ENCODE measurements at places on chromosomes 12 and 14.

- DNase-seq: peak; percentile 98
These were observed at the start of gene PCNX4 for GRCh38 chr14:60091550-60092525. TSS of gene PCNX4 (plus strand) at chr14:60091923. CDS start at chr14:60107639, 15,716 bp downstream.

DNA sequence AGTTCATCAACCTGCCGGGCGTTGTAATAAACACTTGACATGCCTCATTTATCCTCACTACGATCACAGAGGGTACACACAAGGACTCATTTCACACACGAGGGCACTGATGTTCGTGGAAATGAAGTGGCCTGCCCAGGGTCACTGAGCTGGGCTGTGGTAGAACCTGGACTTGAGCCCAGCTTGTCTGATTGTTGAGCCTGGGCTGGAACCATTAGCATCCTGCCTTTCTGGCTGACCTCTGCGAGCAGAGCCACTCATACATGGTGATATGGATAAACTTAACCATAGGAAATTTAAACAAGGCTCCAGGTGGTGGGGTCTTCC is 16.6 kb upstream of the JDP2 start:
- no peak for DNase-seq

- DNase-seq: no peak
These were observed at the start of gene SCNN1A for GRCh38 chr12:6375269-6376078. TSS of gene SCNN1A (minus strand) at chr12:6375563. CDS start at chr12:6374783, 780 bp downstream.

- no peak for DNase-seq
These were observed 1084.3 kb downstream of the TMEM121 start for GRCh38 chr14:106610691-106611090.

DNA sequence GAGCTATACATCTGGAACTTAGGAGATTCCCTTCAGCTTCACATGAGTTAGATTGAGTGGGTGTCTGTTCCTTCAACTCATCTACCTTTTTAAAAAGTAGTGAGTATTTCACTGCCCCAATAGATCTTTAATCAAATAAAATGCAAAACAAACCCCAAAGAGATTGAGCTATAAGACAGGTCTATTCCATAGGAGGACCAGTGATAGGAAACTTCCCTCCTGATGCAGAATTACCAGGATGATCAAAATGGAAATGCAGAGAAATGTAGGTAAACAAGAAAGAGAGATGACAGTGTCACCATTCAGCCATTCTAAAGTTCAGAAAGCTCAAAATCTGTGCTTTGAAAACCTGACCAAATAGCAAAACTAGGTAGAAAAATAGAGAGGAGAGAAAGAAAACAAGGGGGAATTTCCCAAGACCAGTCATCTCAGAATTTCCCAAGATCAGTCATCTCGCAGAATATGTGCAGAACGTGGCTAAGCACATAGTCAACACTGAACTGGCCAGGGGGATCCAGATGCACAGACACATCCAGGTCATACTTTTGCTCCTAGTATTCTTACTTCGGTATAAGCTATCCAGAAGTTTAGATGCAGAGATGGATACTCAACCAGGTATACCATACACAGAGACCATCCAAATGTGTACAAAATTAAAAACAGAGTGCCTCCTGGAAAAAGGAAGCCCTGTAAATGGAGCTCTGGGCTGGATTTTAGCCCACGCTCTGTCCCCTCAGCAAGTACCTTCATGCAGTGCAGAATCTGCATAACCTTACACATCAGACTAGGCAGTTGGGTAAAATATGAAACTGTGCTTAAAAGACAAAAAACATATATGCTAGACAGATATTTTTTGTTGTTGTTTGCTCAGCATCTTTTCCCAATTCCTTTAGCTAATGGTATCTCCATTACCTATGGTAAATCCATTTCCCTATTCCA is 27.4 kb downstream of the SLC41A2 start:
- no peak for DNase-seq

- no peak for DNase-seq
These were observed 203.6 kb upstream of the SOX5 start for GRCh38 chr12:24153079-24153478.

GRCh38 chr12:16385782-16386646 is 38.6 kb downstream of the MGST1 start:
- DNase-seq: peak; percentile 21

- DNase-seq: no peak
These were observed 79.2 kb downstream of the MDGA2 start for GRCh38 chr14:47596232-47596631.

DNA sequence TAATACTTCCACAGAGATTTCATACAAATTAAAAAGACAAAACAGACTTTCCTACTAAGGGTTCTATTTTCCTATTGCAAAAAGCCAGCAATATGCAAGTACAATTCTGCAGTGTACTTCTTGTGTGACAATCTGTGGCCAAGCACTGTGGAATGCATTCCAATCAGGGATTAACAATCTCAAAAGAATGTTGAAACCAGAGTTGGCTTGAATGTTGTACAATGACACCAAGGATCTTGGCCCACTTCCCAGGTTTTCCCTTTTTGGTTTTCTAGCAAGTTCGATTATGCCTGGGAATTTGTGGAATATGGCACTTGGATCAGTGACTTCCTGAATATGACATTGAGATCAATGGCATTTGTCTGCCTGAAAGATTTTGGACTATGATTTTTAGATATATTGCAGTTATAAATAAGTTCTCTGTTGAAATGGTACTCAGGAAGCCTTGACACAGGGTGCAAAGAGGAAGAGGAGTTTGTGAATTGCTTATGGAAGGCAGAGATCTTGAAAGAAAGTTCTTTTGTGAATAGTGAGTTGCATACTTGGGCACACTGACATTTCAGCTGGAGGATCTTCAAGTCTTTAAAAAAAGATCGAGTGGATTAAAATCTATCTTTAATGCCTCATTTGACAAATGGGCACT is 81.4 kb upstream of the FERMT2 start:
- peak; percentile 85 for DNase-seq

GRCh38 chr12:105455261-105455660 is 124.8 kb downstream of the C12orf75 start:
- no peak for DNase-seq

DNA sequence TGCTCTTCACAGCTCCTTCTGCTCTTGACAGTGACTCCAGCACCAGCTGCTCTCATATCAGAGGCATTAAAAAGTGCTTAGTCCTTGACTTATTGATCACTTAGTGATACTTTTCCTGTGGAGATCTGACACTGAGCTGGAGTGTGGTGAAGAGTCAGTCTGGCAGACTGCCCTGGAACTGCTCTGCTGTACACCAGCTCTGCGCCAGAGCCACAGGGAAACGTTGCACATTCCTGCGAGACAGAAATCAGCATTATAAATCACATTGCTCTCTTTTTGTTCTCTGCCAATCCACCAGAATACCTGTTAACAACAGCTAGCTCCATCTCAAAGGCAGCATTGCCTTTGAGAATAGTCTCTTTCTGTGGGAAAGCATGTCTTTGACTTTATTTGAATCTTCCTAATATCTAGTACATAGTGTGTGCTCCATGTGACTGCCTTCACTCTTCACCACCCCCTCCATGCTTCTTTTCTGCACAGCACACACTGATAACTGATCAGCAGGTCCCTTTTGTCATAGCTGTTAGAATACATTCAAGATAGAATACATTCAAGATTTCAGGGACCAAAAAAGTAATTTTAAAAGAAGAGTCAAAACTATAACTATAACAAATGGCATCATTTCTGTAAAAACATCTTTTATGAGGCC is 48.2 kb upstream of the VSX2 start:
- DNase-seq: no peak

DNA sequence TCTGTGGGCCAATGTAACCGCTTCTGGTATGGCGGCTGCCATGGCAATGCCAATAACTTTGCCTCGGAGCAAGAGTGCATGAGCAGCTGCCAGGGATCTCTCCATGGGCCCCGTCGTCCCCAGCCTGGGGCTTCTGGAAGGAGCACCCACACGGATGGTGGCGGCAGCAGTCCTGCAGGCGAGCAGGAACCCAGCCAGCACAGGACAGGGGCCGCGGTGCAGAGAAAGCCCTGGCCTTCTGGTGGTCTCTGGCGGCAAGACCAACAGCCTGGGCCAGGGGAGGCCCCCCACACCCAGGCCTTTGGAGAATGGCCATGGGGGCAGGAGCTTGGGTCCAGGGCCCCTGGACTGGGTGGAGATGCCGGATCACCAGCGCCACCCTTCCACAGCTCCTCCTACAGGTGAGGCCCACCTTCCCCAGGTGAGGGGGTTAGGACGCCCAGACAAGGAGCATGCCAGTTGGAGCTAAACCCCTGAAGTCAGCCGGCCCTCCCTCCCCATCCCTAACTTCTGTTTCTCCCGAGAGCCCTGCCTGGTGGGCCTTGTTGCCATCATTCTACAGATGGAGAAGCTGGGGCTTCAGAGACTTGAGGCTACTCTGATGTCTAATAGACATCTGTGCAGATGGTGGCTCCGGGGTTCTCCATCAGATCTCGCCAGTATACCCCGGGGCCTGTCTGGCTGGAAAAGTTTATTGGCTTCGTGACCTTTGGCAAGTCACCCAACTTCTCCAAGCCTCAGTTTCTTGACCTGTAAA is 25.3 kb downstream of the PAPLN start:
- no peak for DNase-seq

DNA sequence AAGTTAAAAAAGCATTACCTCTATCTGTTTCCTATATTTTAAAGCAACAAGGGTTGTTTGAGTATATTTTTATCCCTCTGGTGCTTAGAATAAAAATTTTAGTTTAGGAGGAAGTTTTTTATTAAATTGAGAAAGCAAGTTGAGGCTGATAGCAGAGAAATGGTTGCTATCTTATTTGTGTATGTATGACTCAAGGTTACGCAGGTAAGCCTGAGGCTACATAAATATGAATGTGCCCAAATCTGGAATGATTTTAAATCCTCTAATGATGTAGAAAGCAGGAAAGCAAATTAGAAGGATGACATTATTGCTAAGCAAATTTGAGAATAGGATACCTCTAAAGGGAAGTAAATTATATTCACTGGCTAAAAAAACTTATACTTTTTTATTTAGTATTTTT is 109.8 kb downstream of the ACSS3 start:
- no peak for DNase-seq

- DNase-seq: no peak
These were observed 84.8 kb upstream of the FICD start for GRCh38 chr12:108430245-108430644.

GRCh38 chr12:70840656-70841350 is 79.7 kb downstream of the PTPRR start:
- no peak for DNase-seq

GRCh38 chr12:5944053-5944452 is 1.0 kb downstream of the ANO2 start:
- no peak for DNase-seq

DNA sequence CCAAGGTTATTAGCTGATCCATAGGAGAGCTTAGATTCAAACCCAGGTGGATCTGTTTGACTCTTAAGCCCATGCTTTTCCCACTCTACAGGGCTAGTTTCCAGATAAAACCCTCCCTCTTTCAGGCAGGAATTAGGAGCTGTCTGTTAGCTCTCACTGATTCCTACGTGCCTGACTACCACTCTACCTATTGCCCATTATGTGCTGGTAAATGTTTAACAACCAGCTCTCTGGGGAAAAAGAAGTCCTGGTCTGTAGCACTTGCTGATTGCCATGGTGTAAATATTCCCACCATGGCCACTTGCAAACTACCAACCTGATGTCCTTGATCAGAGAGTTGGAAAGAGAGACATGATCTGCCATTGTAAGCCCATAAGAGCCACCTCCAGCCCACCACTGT is 65.5 kb upstream of the BDKRB2 start:
- no peak for DNase-seq

- no peak for DNase-seq
These were observed 120.0 kb downstream of the PRICKLE1 start for GRCh38 chr12:42469355-42470175.

DNA sequence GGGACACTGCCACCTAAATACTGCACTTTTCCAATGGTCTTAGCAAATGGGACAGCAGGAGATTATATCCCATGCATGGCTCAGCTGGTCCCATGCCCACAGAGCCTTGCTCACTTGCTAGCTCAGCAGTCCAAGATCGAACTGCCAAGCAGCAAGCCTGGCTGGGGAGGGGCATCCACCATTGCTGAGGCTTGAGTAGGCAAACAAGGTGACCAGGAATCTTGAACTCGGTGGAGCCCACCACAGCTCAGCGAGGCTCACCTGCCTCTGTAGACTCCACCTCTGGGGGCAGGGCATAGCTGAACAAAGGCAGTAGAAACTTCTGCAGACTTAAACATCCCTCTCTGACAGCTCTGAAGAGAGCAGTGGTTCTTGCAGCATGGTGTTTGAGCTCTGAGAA is 370.8 kb upstream of the MGAT4C start:
- DNase-seq: no peak

GRCh38 chr12:92649511-92650227 is 53.1 kb upstream of the PLEKHG7 start:
- peak; percentile 50 for DNase-seq

- DNase-seq: no peak
These were observed 479.4 kb downstream of the VRK1 start for GRCh38 chr14:97276573-97276972.

All from fibroblast of skin of left quadriceps (primary cell).